ENCODE measurements at places on chromosomes 12 and 14.

- DNase-seq, result no peak
Measured at GRCh38 chr12:132582582-132583410, 27.6 kb downstream of the LRCOL1 start.

GRCh38 chr12:31363831-31364230, 37.9 kb upstream of the SINHCAF start:
- DNase-seq, result no peak

GRCh38 chr12:84585776-84586395, 326.7 kb downstream of the SLC6A15 start:
- DNase-seq, result no peak

- DNase-seq, result no peak
Measured at GRCh38 chr12:59179231-59179630, 258.9 kb upstream of the LRIG3 start.

DNA sequence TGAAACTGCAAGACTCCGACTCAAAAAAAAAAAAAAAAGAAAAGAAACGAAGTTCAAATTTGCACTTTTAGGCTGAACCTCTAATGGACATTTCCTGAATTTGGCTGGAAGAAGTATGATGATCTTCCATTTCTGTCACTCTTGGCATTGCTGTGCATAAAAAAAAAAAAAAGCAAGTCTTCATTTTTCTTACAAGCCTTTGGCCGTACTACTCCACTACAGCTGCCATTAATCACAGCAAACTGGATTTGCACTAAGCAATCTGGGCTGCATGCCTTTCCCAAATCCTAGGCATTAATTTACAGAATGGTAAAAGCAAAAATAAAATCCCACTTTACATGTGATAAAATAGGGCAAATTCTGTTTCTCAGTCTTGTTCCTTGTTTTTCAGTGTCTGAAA, 7.1 kb downstream of the CSRP2 start:
- no peak for DNase-seq

DNA sequence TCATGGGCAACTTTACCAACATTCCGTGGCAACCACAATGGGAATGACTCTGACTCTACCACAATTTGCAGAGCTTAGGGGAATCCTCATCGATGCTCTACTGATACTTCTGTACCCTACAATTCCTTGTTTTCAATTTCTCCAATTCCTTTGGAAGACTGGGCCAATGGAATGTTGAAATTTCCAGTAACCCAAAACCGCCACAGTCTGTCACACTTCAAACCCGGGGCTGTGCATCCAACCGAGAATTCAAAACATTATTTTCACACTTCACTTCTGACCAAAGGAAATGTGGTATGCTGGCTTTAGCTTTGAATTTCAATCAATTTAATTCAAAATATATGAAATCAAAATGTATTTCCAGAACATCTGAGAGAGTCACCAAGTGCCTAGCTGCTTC, 951.4 kb downstream of the VRK1 start:
- no peak for DNase-seq

DNA sequence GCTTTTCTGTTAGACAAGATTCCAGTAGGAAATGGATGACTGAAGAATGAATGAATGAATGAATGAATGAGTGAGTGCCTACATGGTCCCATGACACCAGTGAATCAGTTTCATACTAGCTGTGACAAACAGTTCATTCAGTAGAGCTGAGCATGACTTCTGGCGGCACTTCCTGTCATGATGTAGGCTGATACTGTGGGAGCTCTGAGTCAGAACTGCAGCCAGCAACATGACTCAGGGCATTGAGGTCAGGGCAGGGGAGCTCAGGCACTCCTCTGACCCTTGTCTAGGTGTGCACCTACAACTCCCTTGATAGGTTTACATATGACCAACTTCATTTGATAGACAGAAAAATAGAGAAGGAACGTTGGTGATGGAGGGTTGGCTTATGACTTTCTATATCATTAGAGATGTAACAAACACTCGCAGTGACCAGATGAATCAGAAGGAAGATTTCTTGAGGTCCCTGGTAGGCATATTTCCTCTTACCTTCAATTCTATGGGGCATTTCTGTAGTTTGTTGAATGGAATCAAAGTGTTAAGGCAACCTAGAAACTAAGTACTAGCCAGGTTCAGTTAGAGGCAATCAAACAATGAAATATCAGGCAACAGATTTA, 139.3 kb upstream of the ARHGAP5 start:
- peak; percentile 62 for DNase-seq

DNA sequence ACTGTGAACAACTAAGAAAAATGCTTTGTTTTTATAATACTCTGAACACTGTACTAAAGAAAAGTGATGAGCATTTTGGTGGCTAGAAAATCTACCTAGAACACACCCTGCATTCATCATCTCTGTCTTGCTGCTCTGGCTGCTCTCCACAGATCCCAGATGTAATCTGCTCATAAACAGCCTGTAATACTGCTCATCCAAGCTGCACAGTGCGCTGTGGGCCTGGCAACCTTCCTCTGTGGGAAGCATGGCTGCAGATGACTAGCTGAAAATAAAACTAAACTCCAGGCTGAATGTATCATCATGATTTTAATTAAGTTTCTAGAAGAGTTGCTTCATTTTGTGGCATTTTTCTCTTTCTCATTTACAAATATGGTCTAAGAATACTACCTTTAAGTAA, 200.7 kb downstream of the SLC2A13 start:
- no peak for DNase-seq

DNA sequence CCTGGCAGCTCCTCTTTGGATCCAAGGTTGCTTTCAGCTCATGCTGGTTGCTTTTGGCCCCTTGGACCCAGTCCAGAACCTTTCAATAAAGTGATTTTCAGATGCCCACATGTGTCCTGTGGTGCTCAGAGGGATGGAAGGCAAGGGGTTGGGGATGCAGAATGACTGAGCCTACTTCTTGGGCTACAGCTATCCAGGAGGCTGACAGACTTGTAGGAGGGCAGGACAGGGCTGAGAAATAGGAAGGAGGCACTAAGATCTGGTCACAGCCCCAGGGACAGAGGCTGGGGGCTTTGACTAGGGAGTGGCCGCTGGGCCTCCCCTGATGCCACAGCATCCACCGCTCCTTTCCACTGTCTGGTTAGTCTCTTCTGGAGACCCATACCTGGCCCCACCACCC, 1.2 kb upstream of the HOXC11 start:
- no peak for DNase-seq

GRCh38 chr12:41452838-41453407, 264.8 kb downstream of the PDZRN4 start:
- DNase-seq, result no peak

- peak; percentile 14 for DNase-seq
Measured at GRCh38 chr12:94175763-94176668, 27.6 kb downstream of the PLXNC1 start.

DNA sequence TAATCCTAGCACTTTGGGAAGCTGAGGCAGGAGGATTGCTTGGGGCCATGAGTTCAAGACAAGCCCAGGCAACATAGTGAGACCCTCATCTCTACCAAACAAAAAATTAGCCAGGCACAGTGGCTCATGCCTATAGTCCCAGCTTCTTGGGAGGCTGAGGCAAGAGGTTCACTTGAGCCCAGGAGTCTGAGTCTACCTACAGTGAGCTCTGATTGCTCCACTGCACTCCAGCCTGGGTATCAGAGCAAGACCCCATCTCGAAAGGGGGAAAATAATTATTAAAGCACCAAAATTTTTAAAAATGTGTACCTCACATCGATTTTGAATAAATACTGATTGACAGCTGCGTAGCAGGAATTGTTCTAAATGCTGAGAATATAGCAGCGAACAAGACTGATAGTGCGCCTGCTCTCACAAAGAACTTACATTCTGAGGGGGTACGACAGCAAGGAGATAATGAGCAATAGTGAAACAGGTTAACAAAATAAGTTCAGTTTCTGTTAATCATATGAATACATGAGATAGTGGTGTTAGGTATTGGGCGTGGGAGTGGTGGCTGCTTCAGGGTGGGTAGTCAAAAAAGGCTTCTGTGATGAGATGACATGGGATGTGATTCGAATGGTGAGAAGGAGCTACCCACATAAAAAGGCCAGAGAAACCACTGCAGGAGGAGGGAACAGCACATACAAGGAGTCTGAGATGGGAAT, 19.6 kb downstream of the HCFC2 start:
- peak; percentile 38 for DNase-seq

GRCh38 chr12:92596383-92596782, 106.4 kb upstream of the PLEKHG7 start:
- DNase-seq, result no peak

- no peak for DNase-seq
Measured at GRCh38 chr14:26363689-26364088, 234.1 kb downstream of the NOVA1 start.

GRCh38 chr12:51932218-51933076, 19.1 kb upstream of the ACVR1B start:
- DNase-seq, result no peak

GRCh38 chr12:115422845-115423545, 739.0 kb upstream of the TBX3 start:
- no peak for DNase-seq

GRCh38 chr14:56333359-56334292, 215.4 kb downstream of the PELI2 start:
- no peak for DNase-seq

- DNase-seq, result no peak
Measured at GRCh38 chr12:128612150-128612850, 211.5 kb downstream of the SLC15A4 start.

GRCh38 chr12:49000346-49000745, 1.2 kb upstream of the DDN start:
- no peak for DNase-seq

- DNase-seq, result no peak
Measured at GRCh38 chr14:30888480-30889243, 14.3 kb downstream of the COCH start.

- peak; percentile 22 for DNase-seq
Measured at GRCh38 chr12:27277846-27278260, 33.8 kb downstream of the STK38L start.

GRCh38 chr14:36773136-36773540, 111.5 kb downstream of the PAX9 start:
- no peak for DNase-seq

- DNase-seq, result no peak
Measured at GRCh38 chr12:75294797-75295196, 35.3 kb downstream of the CAPS2 start.

- no peak for DNase-seq
Measured at GRCh38 chr12:12404297-12404696, 47.4 kb downstream of the BORCS5 start.

DNA sequence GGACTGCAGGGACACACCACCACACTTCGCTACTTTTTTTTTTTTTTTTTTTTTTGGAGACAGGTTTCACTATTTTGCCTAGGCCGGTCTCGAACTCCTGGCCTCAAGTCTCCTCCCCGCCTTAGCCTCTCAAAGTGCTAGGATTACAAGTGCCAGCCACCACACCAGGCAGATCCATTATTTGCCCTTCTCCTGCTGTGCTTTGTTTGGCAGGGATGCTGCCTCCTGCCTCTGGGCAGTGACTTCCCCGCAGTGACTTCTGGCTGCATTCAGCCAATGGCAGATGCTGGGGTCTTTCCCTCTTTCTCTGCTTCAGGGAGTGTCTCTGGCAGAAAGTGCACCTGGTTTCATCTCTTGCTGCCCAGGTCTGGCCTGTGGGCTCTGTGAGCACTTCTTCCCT, 6.7 kb upstream of the MORN3 start:
- DNase-seq, result no peak

- DNase-seq, result no peak
Measured at GRCh38 chr14:74260525-74261233, 21.4 kb downstream of the VSX2 start.

DNA sequence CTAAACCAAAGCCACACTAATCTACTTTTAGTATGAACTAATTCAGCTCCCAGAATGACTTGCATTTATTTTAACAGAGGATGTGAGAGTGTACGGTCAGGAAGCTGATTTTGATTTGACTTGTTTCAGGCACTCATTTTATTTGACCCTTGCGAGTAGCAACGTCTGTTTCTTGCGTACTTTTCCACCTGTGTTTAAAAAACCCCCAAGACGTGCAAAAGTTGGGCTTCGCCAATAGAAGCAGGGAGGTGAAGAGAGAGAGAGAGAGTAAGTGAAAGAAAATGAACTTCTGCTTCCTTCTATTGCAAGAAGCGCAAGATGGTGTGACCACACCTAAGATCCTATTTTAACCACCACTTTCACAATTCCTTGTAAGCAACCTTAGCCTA, 6.7 kb upstream of the SLC15A4 start:
- DNase-seq, result no peak

DNA sequence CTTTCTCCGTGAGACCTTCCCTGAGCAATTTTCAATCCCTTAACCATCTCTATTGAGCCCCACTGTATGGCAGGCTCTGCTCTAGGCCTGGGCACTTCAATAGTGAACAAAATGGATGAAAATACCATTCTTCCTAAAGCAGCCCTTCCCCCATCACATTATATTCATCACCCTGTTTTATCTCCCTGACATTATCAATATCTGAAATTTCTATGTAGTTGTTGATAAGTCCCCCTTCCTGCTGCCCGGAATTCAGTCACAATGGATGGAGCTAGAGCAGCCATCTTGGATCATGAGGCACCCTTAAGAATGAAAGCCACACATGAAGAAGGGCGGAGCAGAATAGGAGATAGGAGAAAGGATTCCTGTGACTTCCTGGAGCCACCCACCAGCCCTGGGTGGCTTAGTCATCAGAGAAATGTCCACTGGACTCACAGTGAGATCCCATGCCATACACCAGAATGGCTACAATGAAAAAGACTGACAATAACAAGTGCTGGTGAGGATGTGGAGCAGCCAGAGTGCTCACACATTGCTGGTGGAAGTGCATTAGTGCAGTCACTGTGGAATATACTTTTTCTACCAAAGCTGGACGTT, 33.9 kb downstream of the SCARB1 start:
- DNase-seq, result no peak

DNA sequence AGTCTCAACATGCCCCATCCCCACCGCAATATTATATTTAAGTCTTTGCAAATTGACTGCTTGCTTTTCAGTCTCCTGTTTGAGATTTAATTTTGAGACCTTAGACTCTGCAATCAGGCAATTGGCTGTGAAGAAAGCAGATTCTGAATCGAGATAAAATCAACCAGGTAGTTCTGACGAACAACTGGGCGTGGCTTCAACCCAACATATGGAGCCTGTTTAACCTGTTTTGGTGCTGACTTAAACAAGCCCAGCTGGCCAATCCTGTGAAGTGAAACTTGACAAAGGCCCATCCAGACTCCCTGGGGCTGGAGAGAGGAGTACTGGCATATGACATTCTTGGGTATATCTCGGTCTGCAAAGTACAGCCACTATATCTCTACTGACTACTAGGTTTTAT, 9.8 kb upstream of the CIPC start:
- no peak for DNase-seq

- DNase-seq, result peak; percentile 54
Measured at GRCh38 chr12:45726603-45727300, 2.8 kb upstream of the ARID2 start.

DNA sequence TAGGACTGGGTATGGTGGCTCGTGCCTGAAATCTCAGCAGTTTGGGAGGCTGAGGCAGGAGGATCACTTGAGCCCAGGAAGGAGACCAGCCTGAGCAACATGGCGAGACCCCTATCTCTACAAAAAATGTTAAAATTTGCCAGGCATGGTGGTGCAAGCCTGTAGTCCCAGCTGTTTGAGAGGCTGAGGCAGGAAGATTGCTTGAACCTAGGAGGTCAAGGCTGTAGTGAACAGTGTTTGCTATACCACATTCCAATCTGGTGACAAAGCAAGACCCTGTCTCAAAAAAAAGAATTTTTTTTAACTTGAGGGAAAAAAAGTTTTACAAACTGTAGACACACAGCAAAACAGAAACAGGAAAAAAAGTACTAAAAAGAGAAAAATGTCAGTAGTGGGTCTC, 2.3 kb upstream of the MAP3K9 start:
- no peak for DNase-seq
